D341Med (cell line): ENCODE measurements at places on chromosomes 7 and 10.

- DNase-seq: no peak
Observed at GRCh38 chr7:156898938-156899337, 6.0 kb upstream of the LMBR1 start.

- no peak for DNase-seq
Observed at GRCh38 chr7:140418653-140419052, 14.8 kb downstream of the RAB19 start.

- DNase-seq: no peak
Observed at GRCh38 chr7:44065431-44066110, at the start of gene PGAM2. PGAM2 (minus strand) TSS chr7:44065567; CDS start chr7:44065529, 38 bp downstream.

DNA sequence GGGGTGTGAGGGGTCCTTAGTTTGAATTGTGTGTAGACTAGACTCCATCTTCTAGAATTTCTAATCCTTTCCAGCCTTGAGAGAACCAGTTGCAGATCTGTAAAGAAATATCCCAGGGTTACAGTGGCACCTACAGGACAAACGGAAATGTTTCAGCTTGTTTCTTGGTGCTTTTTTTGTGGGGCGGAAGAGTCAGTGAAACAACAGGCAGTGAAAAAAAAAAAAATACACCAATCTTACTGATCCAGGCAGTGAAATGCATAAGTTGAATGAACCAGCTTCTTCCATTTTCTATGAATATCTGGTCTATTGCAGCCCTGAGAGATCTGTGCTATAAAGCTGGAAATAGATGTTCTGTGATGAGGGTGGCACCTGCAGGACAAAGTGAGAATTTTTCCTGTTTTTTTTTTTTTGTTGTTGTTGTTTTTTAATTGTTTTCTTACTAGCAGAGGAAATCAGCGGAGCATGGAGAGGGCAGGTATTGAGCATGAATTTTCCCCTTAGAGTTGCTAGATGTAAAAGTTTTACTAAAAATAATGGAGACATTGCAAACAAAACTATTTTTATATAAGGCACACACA lies 81.9 kb upstream of the DYNC1I1 start:
- peak; percentile 38 for DNase-seq

DNA sequence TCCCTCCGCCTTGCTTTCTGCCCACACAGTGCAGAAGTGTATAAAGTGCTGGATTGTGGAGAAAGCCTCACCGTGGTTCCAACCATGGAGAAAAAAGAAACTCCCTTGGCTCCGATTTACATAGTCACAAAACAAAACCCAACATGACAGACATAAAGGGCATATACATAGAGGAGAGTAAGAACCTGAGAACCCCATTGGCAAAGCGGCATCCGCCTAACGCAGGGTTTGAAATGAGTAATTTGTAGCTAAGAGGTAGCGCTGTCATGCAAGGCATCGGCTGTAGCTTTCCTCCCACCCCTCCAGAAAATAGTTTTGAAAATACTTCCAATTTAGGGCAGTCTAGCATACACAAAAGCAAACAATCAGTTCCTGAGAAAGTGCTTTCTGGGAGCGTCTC lies 126.0 kb upstream of the NRBF2 start:
- DNase-seq: no peak

GRCh38 chr7:122257056-122257455 lies 47.5 kb downstream of the FEZF1 start:
- DNase-seq: no peak

- no peak for DNase-seq
Observed at GRCh38 chr7:7639847-7640220, 718 bp upstream of the UMAD1 start.

DNA sequence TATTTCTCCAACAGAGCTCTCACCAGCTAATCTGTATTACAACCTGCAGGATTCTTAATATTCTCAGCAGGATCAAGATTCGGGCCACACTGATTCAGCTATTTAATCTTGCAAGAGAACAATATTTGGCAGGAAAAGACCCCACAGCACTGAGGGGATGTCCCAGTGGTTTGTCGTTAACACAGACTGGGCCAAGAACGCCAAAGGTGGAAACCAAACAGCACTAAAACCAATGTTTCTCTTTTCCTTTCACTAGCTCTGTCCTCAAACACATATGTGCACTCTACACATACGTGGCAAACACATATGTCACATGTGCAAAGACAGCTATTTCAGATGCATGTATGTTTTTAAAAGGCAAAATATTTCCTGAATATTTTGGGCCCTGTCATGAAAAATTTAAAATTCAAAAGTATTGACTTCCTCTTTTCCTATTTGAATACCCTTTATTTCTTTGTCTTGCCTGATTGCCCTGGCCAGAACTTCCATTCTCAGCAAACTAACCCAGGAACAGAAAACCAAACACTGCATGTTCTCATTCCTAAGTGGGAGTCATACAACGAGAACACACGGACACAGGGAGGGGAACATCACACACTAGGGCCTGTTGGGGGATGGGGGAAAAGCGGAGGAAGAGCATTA lies 51.7 kb upstream of the NEBL start:
- no peak for DNase-seq

DNA sequence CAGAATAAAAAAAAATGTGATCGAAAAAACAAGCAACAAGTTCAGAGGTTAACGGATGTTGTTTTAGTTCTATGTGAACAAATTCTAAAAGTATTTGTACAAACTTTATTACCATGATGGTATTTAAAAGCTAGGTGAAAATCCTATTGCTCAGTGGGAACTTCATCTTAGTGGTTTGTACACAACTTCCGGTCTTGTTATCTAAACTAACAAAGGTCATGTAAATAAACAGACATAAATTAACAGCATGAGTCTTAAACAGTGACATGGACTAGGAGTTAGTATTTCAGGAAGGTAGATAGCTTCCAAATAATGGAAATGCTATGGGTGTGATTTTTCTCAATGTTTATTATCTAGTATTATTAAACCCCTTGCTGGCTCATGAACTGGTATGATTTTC lies 83.8 kb downstream of the SPAG6 start:
- DNase-seq: no peak

- DNase-seq: no peak
Observed at GRCh38 chr10:100895346-100895745, 17.4 kb upstream of the SLF2 start.

GRCh38 chr10:43665054-43665453 lies 16.4 kb upstream of the ZNF32 start:
- no peak for DNase-seq

GRCh38 chr10:32349199-32349585 lies 2.2 kb upstream of the EPC1 start:
- no peak for DNase-seq

- DNase-seq: no peak
Observed at GRCh38 chr10:131174651-131175540, 136.6 kb downstream of the TCERG1L start.

DNA sequence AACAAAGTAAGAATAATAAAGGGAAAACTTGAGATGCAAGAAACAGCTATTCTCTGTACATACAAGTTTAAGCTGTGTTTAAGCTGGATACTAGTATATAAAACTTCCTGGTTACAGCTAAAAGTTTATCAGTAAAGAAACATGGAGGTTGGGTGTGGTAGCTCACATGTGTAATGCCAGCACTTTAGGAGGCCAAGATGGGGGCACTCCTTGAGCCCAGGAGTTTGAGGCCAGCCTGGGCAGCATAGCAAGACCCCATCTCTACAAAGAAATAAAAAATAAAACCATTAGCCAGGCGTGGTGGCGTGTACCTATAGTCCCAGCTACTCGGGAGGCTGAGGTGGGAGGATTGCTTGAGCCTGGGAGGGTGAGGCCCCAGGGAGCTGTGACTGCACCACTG lies 3.2 kb downstream of the RSU1 start:
- no peak for DNase-seq

GRCh38 chr10:52771534-52772445 lies 794 bp downstream of the MBL2 start:
- no peak for DNase-seq

DNA sequence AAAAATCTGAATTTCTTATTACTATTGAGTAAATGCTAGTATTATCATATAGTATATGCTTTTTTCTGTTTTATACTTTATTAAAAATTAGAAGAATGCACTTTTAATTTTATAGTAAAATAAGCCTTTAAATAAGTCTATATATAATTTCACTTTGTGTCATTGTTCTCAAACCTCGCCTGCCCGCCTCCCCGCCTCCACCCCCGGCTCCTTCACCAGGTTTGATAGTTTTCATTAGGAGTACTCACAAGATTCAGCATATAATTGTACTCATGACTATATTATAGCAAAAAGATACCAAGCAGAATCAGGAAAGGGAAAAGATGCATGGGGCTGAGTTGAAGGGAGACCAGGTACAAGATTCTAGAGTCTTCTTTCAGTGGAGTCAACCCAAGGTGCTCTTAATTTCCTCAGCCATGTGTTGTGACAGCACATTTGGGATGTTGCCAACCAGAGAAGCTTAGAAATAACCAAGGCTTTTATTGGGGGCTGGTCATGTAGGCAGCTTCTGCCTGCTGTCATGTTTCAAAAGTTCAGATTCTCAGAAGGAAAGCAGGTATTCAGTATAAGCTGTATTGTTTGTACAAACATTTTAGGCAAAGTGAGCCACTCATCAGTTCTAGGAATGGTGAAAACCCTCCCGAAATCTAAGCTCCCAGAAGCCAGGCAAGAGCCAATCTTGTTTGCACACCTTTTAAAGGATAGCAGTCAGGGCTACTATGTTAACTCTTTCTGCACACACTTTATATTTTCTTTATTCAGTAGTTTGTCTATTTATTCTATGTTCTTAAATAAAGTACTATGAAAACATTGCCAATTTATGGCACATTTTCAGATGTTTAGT lies 12.3 kb downstream of the NHLRC2 start:
- DNase-seq: no peak

GRCh38 chr7:16044645-16045044 lies 358.2 kb upstream of the MEOX2 start:
- no peak for DNase-seq

DNA sequence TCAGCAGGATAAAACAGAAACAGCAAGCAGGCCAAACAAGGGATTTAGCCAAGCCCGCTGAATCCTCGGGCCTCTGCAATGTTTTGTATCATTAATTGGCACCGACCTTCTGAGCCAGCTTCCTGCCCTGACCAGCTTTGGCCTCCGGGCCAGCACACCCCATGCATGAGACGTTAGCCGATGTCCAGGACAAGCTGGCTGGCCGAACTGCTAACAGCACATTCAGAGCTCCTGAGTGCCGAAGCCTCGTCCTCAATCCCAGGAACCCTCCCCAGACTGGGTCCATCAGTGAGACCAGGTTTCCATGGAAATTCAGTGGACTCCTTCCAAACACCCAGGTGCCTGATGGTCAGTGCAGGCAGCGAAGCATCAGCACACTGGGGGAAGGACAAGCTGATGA lies 134.3 kb upstream of the PFKP start:
- no peak for DNase-seq

GRCh38 chr7:94332571-94332970 lies 62.1 kb upstream of the COL1A2 start:
- no peak for DNase-seq

- no peak for DNase-seq
Observed at GRCh38 chr7:48540746-48541145, 369.5 kb downstream of the ABCA13 start.

GRCh38 chr7:156662277-156662676 lies 21.7 kb downstream of the RNF32 start:
- DNase-seq: no peak

DNA sequence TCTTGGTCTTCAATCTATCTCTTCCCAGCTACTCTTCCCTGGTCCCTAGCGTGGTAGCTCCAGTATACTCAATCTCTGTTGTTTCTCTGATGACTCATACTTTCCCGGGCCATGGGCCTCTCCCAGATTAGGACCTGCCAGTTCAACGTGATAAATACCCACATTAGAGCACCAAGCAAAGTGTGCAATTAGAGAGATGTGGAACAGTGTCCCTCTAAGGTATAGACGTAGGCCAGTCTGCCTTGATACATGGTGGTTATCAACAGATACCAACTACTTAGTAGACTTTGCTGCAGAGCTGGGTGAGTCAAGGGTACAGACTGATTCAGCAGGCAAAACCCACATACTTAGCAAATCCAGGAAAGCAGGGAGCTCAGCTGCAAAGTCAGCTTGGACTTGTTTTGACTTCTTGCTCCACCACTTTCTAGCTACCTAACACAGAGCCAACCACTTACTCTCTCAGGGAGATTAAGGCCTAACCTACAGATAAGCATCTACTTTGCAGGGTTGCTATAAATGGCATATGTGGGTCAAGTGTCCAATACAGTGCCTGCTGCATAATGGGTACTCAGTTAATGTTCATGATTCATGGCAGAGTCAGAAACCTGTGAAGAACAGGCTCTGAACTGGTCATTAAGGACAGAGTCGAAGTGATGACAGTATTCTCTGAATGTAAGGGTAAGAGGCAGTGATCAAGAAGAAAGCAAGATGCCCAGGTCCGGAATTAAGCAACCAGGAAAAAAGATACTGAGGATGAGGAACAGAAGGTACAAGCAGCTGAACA lies 176.1 kb downstream of the CHN2 start:
- no peak for DNase-seq

DNA sequence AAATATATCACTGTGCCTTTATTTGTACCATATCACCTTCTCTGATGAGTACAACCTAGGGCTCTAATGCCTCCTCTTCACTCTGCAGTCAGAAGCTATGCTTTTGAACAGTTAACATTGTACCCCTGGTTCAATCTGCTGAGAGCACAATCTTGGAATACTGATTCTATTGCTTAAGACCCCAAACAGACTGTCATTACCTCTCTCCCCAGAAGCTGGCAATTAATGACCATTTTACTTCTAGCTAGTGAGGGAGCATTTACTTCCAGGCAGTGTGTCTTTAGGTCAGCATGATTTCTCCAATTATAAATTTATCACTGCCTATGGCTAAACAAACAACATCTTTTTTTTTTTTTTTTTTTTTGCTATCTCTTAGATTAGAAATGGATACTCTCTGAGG lies 36.0 kb upstream of the SPOCK2 start:
- no peak for DNase-seq

GRCh38 chr10:99266383-99266782 lies 30.7 kb upstream of the HPSE2 start:
- DNase-seq: no peak

DNA sequence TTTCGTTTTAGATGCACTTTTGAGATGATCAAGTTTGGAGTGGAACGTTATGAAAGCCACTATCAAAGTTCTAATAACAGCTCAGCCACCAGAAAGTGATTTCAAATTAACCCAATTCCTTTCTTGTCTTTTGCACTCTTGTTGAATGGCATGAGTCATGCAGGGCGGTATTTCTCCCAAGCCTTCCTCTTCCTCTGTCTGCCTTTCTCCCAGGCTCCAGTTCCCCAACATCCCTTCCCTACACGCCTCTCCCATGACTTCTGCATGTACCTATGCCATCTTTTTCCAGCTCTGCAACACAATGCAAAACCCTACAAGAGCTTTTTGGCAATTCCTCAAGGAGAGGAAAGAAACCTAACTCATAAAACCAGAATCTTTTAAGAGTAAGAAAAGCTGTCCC lies 21.8 kb upstream of the NPS start:
- no peak for DNase-seq
